Ovary (tissue), 10 donors: ENCODE measurements at places on chromosomes 4 and X. TPM values are rescaled to one million over a fixed set of nuclear protein-coding genes. Genes with fewer than 3 reads are reported as not detected.

DNA sequence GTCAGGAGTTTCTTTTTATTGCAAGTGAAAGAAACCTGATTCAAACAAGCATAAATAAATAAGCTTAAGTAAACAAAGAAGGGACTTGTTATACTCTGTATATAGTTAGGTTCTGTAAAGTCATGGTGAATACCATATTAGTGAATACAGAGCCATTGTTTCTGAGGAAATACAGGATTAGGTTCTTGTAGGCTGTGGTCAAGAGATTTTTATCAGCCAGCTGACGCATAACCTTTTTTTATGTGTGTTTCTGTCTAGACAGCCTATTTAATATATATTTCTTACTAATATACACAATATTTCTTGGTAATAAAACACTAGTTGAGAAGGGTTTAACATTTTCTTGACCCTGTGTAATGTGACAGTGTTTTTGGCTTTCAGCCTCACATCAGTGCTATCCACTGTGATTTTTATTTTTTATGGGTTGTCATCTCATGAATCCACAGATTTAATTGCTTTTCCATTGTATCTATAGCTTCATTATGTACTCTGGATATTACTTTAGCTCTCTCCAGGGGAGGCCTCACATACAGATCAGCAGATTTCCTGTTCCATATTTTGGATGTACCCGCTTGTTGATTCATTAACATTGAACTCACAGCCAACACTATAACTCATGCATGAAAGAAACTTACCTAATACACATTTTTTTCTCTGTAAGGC is 8.0 kb downstream of the HERC3 start:
- H3K27ac ChIP-seq, result no peak overlapping the region
- peak overlapping the region; percentile 19 for H3K4me3 ChIP-seq
- no peaks in the 10 kb centered on the region for H3K27me3 ChIP-seq

DNA sequence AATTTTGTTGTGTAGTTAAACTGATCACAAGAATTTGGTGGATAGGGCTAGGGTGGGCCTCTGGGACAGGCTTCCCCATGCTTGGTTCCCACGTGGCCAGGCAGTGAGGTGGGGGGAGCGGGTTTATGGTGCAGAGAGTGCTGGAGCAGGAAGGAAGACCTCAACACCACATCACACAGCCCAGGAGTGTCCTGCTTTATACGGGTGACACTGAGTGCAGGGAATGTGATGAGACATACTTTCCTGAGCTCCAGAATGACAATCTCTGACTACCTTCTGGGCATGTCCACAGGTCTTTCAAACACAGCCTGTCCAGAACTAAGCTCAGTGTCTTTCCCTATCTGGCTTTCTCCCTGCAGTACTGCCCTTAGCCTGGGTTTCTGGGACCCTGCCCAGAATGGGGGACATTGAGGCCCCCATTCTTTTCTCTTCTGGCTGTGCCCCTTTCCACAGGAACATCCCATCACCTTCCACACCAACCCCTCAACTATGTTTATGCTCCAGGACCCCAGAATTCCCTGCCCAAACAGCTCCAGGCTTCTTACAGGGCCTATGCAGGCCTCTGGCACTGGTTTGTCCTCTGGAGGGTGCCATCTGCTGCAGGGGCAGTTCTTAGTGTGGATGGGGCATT is 36.5 kb upstream of the RASL11B start:
- DNase-seq, result no peak
- H3K27ac ChIP-seq, result no peak overlapping the region
- no peaks in the 10 kb centered on the region for H3K27me3 ChIP-seq
- H3K4me1 ChIP-seq, result peaks cover 19% of the 10 kb centered on the region

- no peak overlapping the region for H3K4me3 ChIP-seq
- no peaks in the 10 kb centered on the region for H3K36me3 ChIP-seq
- no peak for DNase-seq
- peaks cover 2% of the 10 kb centered on the region for H3K4me1 ChIP-seq
- no peak overlapping the region for H3K27ac ChIP-seq
- no peaks in the 10 kb centered on the region for H3K27me3 ChIP-seq
Measured at GRCh38 chrX:115364670-115365069, 75.2 kb downstream of the LUZP4 start.

- no peaks in the 10 kb centered on the region for H3K36me3 ChIP-seq
- H3K27me3 ChIP-seq, result no peaks in the 10 kb centered on the region
- no peak overlapping the region for H3K27ac ChIP-seq
- DNase-seq, result no peak
- no peaks in the 10 kb centered on the region for H3K4me1 ChIP-seq
Measured at GRCh38 chr4:54082168-54082567, 17.8 kb upstream of the CHIC2 start.

The MAML3 gene
- total RNA-seq, result 14.9 TPM

GRCh38 chr4:188779581-188779980 is 640.3 kb downstream of the TRIML1 start:
- no peaks in the 10 kb centered on the region for H3K4me1 ChIP-seq
- no peak overlapping the region for H3K27ac ChIP-seq
- no peak for DNase-seq
- H3K27me3 ChIP-seq, result no peaks in the 10 kb centered on the region
- H3K4me3 ChIP-seq, result no peak overlapping the region
- no peaks in the 10 kb centered on the region for H3K36me3 ChIP-seq

DNA sequence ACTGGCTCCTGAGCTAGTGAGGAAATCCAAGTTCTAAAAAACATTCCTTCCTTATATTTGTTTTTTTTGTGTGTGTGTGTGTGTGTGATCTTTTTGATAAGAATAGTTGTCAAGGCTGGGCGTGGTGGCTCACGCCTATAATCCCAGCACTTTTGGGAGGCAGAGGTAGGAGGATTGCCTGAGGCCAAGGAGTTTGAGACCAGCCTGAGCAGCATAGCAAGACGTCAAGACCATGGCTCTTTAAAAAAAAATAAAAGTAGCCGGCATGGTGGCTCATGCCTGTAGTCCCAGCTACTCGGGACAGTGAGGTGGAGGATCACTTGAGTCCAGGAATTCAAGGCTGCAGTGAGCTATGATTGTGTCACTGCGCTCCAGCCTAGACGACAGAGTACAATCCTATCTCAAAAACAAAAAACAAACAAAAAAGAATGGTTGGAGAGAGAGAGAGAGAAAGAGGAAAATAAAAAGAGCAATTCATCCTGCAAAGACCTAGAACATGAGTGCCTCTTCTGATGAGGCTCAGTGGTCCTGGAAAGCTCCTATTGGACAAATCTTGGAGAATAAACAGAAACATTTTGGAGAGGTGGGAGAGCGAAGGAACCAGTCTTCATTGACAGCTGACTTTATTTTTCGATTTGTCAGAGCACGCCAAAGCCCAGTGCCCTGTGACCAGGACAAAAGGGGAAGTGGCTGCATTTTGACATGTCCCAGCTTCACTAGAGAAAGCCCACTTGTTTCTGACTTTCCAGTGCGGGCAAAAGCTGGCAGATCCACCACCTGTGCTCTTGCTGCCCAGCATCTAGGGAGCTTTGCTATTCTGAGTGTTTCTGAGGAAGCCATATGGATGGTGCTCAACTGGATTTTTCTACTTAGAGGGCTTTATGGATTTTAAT is 244.7 kb downstream of the PALLD start:
- no peak overlapping the region for H3K27ac ChIP-seq
- no peak overlapping the region for H3K4me3 ChIP-seq
- DNase-seq, result no peak
- H3K27me3 ChIP-seq, result no peaks in the 10 kb centered on the region
- no peaks in the 10 kb centered on the region for H3K4me1 ChIP-seq
- H3K36me3 ChIP-seq, result no peaks in the 10 kb centered on the region
